ENCODE measurements at places on chromosomes 5 and 9.

DNA sequence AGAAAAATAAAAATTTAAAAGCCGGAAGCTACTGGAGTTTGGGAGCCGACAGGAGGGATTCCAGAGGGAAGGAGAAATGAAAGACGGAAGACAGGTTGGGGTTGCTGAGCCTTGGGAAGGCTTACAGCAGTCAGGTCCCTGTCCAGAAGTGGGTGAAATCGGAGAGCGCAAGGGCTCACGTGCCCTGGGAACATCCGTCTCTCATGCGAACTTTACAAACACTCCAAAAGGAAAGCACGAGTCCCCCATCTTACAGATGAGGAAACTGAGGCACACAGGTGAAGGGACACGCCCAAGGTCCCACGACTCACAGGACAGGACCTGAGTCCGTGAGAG lies 347 bp upstream of the OLFML2A start:
- no peak for DNase-seq

DNA sequence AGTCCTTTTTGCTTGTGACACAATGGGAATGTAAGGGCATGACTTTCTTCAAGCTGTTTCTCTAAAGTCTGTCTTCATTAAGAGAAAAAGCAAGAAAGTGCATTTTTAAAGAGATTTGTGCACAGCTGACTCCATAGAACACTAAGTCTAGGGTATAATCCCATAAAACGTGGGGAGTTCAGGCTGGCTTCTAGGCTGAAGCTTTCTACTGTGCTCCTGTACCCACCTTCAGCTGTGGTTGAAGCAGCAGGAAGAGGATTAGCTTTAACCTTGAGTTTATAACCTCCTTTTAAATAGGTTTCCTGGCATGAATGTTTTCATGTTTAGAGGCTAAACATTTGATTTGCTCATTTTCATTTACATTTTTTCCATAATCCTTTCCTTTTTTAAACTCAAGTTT lies 126.4 kb downstream of the HACD4 start:
- DNase-seq: no peak

GRCh38 chr5:142439207-142439860 lies 114.5 kb upstream of the SPRY4 start:
- DNase-seq: no peak

DNA sequence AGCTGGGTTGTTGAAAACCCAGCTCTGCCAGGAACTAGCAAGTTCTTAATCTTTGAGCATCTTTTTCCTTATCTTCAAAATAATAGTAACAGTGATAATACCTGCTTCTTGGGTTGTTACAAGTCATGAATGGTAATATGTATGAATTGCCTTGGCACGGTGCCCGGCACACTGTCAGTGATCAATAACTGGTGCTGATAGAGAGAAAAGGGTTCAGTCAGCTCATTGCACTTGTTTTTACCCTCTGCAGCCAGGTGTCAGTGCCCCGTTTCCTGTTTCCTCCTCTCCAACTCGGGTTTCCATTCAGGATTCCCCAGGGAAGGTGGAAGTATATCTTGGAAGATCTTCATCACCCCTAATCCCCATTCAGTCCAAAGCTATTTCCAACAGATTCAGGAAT lies 15.8 kb upstream of the NIPAL4 start:
- DNase-seq: no peak

DNA sequence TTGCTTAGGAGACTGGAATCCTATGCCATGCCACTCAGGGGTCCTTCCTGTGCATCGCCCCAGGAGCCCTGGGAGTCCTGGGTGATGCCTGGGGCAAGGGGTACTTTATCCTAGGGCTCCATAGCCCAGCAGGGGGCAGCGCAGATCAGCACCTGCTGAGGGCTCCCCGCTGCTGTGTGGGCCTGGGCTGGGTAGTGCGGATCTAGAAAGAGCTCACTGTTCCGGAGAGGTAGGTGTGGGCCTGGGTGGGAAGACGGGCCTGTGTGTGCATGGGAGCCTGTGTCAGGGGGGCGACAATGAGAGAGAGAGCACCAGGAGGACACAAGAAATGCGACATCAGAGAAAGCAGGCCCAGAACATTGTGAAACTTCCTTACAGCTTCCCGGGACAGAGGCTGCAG lies 11.4 kb upstream of the DAB2IP start:
- DNase-seq: no peak

GRCh38 chr9:121281614-121282276 lies 13.8 kb downstream of the GSN start:
- no peak for DNase-seq

GRCh38 chr9:16904655-16905054 lies 34.2 kb upstream of the BNC2 start:
- DNase-seq: no peak

DNA sequence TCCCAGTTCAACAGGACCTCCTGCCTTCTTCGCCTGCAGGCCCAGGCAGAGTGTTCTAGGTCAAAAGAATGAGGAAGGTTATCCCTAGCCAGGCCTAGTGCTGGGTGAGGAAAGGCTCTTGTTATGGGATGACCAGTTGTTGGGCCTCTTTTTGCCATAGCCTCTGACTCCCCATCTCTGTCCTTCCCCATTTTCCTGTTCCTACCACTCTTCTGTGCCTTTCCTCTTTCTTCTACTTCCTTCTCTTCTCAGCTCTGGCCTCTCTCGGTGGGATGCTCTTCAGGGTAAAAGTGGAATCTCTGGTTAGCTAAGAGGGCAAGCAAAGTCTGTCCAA lies 1.2 kb upstream of the PCDH1 start:
- no peak for DNase-seq

GRCh38 chr9:109861499-109861898 lies 81.5 kb downstream of the PALM2AKAP2 start:
- DNase-seq: no peak

DNA sequence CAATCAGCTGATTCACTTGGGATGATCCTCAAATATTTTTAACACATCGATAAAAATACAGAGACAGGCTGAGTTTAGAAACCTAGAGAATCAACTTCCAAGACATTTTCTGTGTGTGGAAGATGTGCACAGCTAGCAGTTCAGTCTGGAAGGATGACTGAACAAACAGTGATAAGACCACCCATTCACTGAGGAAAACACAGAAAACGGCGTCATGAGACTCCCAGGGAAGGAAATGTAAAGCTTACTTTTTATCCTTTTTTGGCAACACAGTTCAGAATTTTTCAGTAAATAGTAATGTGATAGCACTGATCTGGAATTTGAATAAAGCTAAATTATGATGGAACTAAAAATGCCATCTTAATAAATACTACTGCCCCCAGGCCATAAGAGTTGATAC lies 277.6 kb downstream of the SEMA5A start:
- DNase-seq: no peak

- DNase-seq: no peak
Observed at GRCh38 chr9:125464591-125465385, 203.2 kb downstream of the GAPVD1 start.

DNA sequence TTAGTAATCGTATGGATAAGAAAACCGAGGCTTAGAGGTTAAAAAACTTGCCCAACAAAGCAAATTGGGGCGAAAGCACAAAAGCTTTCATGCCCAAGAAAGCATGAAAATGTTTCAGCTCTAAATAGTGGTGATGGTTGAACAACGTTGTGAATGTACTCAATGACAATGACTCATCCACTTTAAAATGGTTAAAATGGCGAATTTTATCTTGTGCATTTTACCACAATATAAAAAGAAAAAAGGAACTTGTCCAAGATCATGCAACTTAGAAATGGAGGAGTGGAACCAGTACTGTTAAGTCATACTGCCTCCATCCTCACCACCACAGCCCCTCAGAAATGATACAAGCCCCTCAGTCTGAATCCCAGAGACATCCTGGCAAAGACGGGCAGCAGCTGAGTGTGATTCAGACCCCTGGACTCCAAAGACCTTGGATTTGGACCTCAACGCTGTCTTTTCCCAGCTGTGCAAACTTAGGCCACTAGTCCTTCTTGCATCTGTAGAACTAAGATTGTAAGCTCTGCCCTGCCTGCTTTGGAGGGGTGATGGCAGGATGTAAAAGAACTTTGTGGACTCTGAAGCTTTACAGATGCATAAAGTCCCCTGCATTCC lies 158.4 kb downstream of the GABBR2 start:
- DNase-seq: no peak

GRCh38 chr5:151317871-151318270 lies 14.3 kb upstream of the SLC36A3 start:
- no peak for DNase-seq

DNA sequence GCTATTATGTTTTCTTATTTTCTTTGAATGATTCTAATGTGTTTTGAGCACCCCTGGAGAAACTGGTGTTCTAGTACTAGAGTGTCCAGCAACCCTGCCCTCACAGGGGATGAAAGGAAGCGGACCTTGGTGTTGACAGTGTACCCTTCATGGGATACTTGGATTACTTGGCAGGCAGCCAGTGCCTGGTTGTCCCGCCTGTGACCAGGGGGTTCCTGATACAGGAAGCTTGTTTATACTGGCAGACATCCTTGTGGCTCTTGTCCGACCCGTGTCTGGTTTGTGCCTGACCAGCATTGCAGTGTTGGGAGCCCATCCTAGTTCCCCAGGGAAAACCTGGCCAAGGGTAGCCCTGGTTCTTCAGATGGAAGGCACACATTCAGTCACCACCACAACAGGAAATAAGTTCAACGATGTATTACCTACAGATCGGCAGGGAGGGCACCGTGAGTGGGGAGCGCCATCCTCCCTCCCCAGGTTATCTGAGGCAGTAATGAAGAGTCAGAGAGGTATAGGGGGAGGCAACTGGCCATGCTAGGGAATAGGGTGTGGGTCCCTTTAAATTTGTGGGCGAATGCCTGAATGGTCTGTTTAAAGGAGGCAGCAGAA lies 47.3 kb downstream of the CACNA1B start:
- DNase-seq: no peak

GRCh38 chr5:175857986-175858385 lies 13.4 kb upstream of the CPLX2 start:
- DNase-seq: no peak

All from stimulated activated CD8-positive, alpha-beta memory T cell treated with anti-CD3 and anti-CD28 coated beads, Interleukin-2, amount 100 ng/mL, for 1 hour (primary cell).